Putamen (tissue), 1 donor: ENCODE measurements at places on chromosomes 1 and 21.

DNA sequence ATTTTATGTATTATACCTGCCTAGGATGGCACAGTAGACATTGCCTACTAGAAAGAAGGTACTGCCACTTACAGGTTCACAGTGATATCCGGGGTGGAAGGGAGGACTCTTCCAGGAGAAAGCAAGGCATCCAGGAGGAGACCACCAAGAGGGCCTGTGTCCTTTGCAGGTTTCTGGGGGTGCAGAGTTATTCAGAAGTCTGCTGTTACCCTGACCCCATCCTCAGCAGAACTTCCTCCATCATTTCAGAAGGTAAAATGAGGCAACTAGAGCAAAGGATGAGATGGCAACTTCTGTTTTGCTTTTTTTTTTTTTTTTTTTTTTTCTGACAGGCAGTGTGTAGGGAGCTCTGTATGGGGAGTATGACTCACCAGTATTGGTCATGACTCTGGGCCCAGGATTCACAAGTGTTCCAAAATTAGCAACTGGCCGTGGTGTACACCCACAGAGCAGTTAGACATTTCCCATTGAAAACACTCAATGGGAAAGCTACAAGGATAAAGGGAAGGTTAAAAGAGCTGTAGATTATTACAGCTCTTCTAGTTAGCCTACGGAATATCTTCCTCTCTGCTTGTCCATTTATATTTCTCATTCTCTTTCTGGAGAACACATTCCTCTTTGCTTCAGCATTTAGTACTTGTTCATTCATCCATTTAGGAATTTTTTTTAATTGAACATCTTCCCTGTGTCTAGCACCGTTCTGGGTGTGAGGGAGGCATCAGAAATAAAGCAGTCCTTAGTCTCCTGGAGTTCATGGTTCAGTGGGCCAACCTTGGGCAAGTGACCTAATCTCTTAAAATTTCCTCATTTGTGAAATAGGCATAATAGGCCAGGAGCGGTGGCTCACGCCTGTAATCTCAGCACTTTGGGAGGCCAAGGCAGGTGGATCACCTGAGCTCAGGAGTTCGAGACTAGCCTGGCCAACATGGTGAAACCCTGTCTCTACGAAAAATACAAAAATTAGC, 50.5 kb upstream of the PPP2R5A start:
- DNase-seq: no peak

GRCh38 chr1:49060766-49061165, 284.1 kb upstream of the BEND5 start:
- DNase-seq: no peak

- DNase-seq: no peak
Measured at GRCh38 chr1:59186656-59187055, 110.2 kb upstream of the FGGY start.

DNA sequence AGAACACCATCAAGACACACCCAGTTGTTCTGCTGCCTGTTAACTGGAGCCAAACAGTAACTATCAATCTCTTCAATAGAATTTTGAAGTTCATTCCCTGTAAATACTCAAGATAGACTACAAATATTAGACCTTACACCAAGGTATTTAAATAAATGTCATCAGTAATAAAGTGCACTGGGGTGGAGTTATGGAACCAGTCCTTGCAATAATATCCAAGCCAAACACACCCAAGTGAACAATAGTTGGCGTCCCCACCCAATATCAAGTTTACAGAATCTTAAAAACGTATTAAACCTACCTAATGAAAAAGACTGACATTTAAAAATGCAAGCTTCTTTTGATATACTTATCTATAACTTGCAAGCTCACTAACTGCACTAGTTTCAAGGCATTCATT, 2.7 kb downstream of the SERBP1 start:
- no peak for DNase-seq

DNA sequence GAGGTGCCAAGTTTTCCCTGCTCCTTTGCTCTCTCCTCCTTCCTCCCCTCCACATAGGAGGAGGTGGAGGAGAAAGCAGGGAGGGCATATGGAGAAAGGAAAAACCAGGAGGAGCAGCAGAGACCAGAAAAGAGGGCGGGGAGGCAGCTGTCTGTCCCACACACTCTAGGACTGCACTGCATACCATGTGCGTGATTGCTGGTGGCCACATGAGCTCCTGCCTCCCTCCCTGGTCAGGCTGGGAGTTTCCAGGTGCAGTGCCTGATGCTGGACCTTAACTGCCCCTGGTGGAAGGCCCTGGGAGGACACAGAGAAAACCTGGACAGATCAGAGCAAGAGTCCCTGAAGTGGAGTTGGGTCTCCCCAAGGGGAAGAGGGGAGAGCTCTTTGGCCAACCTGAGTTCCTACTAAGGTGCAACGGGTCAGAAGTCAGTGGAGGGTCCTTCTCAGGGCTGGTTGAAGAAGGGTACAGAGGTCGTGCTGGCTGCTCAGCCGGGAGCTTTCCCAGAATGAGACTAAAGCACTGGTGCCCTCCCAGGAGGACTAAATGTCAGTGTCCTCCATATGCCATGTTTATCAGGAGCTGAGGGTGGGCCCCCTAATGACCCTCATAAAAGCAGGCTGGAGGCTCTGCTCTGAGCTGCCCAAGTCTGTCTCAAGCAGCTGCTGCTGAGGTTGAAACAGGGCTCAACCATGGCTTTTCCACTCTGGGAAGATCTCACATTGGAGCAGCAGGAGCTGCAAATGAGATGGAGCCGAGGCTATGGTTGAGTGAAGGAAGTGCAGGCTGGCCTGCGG, 3.5 kb upstream of the LGR6 start:
- no peak for DNase-seq

GRCh38 chr1:239382666-239383065, 3.7 kb upstream of the CHRM3 start:
- DNase-seq: no peak

DNA sequence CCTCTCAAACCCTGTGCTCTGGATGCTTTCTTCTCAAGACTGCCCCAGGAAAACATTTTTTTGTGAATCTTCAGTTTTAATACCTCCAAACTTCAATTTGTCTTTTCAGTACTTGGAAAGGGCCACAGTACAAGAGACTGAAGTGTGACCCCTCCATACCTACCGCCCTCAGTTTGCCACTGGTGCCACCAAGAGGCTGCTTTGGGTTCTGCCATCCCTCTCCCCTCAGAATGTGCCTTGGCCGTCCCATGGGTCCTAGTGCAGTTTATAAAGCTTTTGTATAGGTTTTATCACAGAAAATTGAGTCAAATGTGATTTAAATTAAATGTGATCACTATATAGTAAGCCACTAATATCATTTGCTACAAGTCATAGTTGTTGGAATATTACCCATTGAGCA, 60.8 kb upstream of the PGD start:
- DNase-seq: peak; percentile 71

- DNase-seq: no peak
Measured at GRCh38 chr21:31983120-31983519, 110.3 kb downstream of the HUNK start.

- no peak for DNase-seq
Measured at GRCh38 chr1:188489336-188490112, 1660.8 kb downstream of the PLA2G4A start.

GRCh38 chr1:228828151-228828550, 92.9 kb downstream of the RHOU start:
- no peak for DNase-seq

DNA sequence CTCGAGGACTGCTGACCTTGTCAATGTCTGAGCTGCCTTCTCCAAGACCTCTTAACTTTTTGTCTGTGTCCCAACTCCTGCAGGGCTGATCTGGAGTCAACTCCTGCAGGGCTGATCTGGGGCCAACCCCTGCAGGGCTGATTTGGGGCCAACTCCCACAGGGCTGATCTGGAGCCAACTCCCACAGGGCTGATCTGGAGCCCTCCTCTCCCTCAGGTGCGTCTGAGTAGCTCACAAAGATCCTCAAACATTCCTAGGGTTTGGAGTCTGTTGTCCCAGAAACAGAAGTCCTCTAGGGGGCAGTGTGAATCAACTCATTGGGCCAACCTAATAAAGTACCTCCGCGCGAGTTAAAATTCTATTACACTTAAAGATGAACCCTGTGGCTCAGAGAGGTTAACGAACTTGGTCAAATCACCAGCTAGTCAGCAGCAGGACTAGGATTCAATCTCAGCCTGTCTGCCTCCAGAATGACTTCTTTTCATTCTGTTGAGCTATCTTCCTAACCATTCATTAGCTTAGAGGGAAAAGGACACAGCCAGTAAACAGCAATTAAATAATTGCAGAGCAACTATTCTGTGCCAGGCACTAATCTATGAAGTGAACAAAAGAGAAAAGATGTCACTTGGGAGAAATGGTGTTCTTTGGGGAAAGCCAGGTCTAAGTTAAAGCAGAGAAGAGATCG, 17.2 kb upstream of the RLF start:
- peak; percentile 56 for DNase-seq

- DNase-seq: peak; percentile 18
Measured at GRCh38 chr1:162861101-162861500, at the start of gene CCDC190. Gene CCDC190 (minus strand): TSS chr1:162861175. CDS start chr1:162859646, 1,529 bp downstream.

GRCh38 chr1:155859881-155860871, 809 bp downstream of the SYT11 start:
- DNase-seq: peak; percentile 96

GRCh38 chr1:201676197-201676596, 137.3 kb downstream of the NAV1 start:
- DNase-seq: no peak

GRCh38 chr1:227268943-227269342, 49.3 kb downstream of the CDC42BPA start:
- peak; percentile 13 for DNase-seq
